ENCODE measurements at places on chromosomes 5 and 9.

GRCh38 chr9:74729136-74729695, 158.5 kb downstream of the TRPM6 start:
- DNase-seq, result no peak

DNA sequence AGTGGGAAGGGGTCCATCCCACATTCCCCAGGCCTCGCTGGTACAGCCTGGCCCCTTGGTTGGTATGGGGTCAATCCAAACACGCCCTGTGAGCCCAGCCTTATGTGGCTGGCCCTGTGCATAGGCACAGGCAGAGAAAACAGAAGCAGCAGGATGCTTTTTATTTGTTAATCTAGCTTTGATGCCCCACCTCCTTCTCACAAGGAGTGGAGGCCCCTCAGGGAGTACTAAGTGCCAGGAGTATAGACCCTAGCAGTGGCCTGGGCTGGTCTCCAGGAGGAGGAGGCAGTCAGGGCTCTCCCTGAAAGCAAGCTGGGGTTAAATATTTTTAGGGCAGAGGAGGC, 14.6 kb upstream of the TCF7 start:
- no peak for DNase-seq

- no peak for DNase-seq
Observed at GRCh38 chr5:78586251-78586650, 62.3 kb downstream of the LHFPL2 start.

GRCh38 chr5:74943905-74944304, 77.7 kb upstream of the FAM169A start:
- no peak for DNase-seq

DNA sequence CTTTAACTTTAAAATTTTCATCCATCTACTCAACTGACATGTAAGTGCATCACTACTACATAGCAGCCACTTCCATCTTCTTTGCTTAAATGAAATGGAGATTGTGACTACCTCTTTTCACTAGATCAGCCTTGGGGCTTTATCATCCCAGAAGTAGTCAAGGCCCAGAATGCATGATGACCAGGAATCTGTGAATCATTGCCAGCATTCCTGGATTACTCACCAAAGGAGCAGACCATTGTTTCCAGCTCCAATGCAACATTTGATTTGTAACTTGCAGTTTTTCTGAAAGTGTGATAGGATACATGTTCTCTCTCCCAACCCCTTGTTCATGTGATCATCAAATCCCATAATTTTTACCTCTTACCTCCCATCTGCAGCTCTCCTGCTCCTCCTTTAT, 65.1 kb downstream of the PLPPR1 start:
- DNase-seq, result no peak

GRCh38 chr9:128113526-128114325, 13.8 kb downstream of the PTGES2 start:
- DNase-seq, result no peak

- DNase-seq, result no peak
Observed at GRCh38 chr9:76373173-76373783, 20.9 kb downstream of the RFK start.

DNA sequence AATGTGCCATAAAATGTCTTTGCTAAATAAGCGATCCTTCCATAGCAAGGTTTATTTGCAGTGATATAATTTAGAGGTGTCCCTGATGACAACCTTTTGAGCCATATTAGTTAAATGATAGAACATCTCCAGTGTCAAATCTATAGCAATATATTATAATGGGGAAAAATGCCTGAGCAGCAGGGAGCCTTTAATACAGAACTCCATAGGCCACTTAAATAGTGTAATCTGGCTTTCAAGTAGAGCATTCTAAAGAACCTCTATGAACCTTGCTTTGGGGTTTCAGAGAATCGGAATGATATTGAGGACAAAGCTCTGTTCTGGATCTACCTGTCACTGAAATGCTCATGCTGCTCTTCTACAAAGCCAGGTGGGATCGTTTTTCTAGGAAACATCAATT, 96.7 kb upstream of the MEF2C start:
- DNase-seq, result no peak

GRCh38 chr5:52989025-52989780, at the start of gene ITGA2:
Gene ITGA2 (plus strand): TSS chr5:52989352. CDS start chr5:52989469, 117 bp downstream.
- DNase-seq, result no peak

GRCh38 chr5:35319333-35320002, 89.2 kb upstream of the PRLR start:
- no peak for DNase-seq

DNA sequence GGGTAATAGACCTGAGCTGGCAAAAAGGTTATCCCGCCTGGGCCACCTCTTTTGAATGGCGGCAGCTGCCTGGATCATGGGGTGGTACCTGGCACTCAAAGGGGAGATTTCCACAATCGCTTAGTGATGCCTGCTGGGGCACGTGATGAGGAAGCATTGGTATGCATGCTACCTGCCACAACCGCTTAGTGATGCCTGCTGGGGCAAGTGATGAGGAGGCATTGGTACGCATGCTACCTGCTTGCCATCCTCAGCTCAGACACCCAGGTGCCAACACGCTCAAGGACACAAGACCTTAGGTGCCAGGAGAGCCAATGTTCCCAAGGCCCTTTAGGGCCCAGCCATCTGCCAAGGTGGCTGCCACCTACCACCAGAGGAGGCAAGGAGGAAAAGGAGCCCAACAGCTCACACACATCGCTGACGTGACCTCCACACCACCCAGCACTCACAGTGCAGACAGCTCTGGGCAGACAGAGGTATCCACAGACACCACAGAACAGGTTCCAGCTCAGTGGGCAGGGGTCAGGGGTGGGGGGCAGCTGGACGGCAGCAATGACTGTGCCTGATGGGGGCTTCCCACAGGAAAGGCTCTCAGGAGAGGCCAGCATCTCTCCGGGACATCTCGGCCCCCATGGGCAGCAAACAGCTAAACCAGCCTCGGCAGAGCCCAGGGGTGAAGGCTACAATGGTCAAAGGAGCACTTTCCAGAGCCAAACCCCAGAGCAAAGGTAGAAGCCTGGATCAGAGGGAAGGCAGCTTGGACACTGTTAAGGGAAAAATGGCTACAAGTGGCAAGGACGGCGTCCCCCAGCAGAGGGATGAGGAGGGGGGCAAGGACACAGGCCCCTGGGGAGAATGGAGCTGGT, 43.0 kb upstream of the SARDH start:
- DNase-seq, result no peak

DNA sequence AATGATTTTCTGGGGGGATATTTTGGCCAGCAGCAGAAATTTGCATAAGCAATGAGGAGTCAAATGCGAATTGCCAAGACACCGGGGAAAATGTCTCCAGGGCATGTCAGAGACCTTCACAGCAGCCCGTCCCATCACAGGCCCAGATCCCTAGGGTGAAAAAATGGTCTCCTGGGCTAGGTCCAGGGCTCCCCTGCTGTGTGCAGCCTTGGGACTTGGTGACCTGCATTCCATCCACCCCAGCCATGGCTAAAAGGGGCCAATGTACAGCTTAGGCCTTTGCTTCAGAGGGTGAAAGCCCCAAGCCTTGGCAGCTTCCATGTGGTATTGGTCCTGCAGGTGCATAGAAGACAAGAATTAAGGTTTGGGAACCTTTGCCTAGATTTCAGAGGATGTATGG, 534.5 kb upstream of the MEF2C start:
- no peak for DNase-seq

- DNase-seq, result no peak
Observed at GRCh38 chr9:2821855-2822254, 22.0 kb downstream of the PUM3 start.

DNA sequence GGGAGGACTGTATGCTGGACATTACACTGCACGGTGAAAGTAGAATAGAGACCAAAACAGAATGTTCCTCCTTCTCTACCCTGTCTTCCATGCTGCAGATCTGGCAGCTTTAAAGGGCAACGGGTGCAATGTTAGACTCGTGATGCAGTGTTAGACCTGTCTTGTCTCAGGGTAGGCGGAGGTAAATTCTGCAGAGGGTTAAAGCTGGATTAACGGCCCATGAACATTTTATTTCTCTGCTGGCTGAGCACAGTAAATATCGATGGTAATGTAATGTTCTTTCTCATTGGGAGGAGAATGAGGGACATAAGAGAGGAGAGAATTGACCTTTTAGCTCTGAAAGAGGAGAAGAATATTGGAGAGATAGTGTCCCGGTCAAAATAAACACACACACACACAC, 178.9 kb downstream of the NMUR2 start:
- no peak for DNase-seq

- no peak for DNase-seq
Observed at GRCh38 chr9:95936579-95937075, 61.1 kb downstream of the ERCC6L2 start.

- DNase-seq, result no peak
Observed at GRCh38 chr9:128369024-128369706, 2.0 kb upstream of the URM1 start.

DNA sequence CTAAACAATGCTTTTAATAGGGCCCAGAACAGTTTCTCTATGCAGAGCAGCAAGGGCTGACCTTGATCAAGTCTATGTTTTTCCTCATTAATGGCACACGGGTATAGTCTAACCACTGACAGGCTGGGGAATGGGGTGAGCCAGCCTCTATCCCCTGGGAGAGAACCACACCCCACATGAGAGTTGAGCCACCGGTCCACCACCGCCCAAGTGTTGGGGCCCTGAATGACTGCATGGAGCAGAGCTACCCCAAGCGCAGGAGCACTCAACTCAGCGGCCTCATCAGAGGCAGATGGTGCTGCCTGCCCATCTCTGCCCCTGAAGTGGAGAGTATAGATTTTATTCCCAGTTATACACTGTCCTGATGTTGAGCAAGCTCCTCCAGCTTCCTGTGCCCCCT, 247.9 kb upstream of the IRX1 start:
- no peak for DNase-seq

GRCh38 chr9:38685535-38685934, 34.4 kb downstream of the FAM240B start:
- no peak for DNase-seq

- no peak for DNase-seq
Observed at GRCh38 chr9:32703635-32704034, 68.2 kb upstream of the TAF1L start.

- no peak for DNase-seq
Observed at GRCh38 chr5:53552561-53552960, 7.9 kb upstream of the NDUFS4 start.

GRCh38 chr5:135134691-135135381, 100.8 kb upstream of the PITX1 start:
- DNase-seq, result no peak

GRCh38 chr5:178826216-178826615, 33.5 kb upstream of the ZNF354B start:
- DNase-seq, result no peak

- no peak for DNase-seq
Observed at GRCh38 chr5:34011536-34011935, 3.7 kb upstream of the AMACR start.

DNA sequence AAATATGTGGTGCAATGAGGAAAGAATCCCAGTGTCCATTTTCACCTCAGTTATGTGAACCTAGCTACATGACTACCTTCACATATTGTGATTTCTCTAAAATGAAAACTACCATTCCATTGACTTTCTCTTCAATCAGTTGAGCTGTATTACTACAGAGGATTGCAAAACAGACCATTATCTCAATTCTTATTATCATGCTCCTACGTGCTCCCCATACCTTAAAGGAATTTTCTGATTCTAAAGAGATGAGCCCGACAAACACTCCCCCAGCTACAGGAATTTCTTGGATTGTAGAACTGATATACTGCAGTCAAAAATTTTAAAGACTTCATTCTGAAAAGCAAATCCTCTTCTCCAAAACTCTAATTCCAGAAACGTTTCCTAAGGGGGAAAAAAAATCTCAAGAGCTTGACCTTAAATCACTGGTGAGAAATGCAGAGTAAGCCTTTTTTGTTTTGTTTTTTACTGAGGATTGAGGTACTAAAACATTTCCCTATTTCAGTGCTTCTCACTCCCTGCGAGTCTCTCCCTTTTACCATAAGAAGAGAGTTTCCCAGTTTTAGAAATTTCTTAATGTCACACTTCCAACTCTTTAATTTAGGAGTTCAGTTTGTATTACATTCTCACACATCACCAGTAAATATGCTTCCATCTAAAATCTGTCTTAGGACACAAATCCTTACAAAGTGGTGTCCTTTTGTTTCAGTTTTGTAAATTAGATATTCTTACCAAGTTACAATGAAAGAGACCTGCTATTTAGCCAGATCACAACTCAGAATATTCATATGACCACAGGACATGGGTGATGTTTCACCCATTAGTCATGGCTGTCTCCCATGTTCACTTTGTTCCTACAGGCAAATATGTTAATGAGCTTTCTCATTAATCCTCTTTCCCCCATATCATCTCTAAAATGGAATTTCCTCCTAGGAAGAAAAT, 203.8 kb downstream of the TSSK1B start:
- DNase-seq, result no peak

DNA sequence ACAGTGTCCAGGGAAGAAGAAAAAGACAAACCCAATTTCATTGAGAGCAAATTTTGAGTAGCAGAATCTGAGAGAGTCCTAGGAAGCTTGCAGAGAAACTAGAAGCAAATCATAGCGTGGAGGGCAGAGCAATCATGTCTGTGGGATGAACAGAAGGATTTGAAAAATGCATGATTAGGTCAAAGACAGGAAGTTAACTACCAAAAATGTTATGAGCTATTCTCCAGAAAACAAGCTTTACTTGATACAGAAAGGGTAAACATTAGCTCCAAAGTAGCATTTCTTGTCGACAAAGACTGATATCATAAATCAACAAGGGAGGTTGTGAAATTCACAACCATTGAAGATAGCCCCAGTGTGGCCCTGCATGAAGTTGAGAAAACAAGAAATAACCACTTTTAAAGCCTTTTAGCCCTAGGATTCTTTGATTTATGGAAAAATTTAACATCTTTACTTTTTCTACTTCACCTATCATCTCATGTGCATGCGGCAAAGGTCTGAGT, 97.7 kb upstream of the MEGF10 start:
- no peak for DNase-seq

GRCh38 chr5:62791059-62791458, 212.4 kb downstream of the LRRC70 start:
- no peak for DNase-seq

- DNase-seq, result no peak
Observed at GRCh38 chr9:97640325-97640724, 6.7 kb downstream of the NCBP1 start.

GRCh38 chr9:93510041-93510440, 56.7 kb upstream of the FAM120AOS start:
- no peak for DNase-seq

DNA sequence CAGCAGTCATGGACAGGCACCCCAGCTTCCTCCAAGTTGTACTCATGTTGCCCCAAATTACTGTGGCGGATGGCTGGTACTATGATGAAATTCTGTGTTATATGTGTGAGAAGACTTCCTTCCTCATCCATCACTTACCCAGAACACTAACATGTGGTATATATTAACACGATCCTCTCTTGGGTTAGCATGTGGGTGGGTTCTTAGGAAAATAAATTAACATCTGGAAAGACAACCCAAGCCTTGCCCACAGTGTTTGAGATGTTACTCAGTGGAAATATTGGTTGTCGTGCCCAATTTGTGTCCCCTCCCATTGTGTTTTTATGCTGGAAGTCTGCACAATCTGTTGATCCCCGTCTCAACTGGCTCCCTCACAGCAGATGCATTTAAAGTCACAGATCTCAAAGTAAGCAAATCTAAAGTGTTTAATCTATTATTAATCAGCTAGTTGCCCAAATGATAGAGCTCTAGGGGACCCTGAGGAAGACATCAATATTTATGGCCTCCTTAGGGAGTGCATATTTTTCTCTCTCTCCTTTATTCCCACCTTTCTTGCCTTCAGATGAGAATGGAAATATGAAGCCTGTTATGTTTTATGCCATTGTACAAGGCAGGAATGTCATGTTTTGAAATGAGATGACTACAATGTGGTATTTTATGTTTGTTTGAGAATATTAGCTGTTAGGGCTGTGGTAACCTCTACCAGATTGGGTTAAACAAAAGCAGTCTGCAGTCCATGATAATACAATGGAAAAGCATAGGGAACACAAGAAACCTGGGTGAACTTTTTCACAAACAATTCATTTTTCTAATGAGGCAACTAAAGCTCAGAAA, 93.9 kb downstream of the GRIA1 start:
- DNase-seq, result no peak

Measured in CD4-positive, alpha-beta T cell (primary cell).